Stimulated activated CD4-positive, alpha-beta T cell treated with anti-CD3 and anti-CD28 coated beads, TNF-alpha, amount 100 ng/mL, for 24 hours (primary cell): ENCODE measurements at places on chromosomes 2 and 18.
A peak's percentile ranks its signal among the peaks of the same experiment; 100 is the strongest.

GRCh38 chr18:452816-453215 lies 47.7 kb downstream of the COLEC12 start:
- DNase-seq: no peak

DNA sequence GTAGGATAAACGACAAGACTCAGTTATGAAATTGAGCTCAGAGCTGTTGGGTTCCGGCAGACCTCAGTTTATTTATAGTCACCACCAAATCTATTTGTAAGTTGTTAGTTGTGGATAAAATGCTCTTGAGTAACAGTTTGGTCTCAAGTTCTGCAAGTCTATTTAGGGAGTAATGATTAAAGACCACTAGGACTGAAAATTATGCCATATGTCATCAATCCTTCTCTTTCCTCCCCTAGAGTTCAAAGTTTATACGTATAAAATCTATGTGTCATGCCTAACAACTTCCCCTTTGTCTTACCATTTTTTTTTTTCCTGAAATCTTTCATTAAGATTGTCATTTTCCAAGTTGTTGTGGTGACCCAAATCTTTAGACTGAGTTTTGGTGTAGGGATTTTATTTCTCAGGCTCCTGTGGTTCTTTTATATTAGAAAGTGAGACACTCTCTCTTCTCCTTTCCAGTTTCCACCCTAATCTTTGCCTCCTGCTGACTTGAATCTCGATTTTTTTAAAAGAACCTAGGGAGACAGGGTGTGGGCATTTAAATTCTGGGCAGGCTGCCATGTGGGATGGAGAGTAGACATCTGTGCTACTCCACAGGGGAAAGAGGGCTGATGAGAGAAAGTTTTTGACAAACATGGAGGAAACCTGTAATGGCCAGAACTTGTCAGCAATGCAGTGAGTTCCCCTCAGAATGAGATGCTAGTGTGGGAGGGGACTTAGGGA lies 51.0 kb downstream of the LAMA3 start:
- DNase-seq: no peak

DNA sequence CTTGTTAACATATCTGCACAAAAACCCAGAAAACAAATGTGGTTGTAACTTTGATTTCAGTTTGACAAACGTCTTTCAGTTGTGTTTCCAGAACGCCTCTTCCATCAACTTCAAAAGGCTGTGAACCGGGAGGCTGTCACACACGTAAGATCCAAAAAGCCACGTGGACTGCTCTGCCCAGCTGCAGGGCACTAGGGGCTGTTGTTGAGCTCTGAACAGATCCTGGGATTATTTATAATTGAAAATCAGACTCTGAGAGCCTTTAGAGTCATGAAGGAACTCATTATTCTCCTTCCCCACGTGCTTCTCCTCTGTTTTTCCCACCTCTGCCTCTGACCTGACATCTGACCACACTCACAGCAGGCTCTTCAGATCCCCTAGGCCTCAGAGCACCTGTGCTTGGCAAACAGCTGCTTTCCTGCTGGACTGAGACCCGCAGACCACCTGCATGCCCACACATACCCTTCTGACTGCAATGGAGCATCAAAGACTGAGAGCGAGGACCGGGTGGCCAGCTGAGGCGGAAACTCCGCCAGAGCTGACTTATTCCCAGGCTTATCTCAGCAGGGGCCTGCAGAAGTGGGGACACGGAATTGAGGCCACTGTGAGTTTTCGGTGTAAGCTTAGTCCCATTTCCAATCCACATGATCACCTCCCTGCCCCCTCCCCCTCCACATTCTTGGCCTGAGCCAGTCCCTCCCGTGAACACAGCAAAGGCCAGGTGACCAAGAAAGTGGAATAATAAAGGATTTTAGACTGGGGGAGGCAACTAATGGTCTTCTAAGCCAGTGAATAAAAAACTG lies 114.8 kb downstream of the ATL2 start:
- DNase-seq: peak; percentile 40

- DNase-seq: no peak
Measured at GRCh38 chr2:102289129-102289528, 22.2 kb upstream of the IL1RL1 start.

- no peak for DNase-seq
Measured at GRCh38 chr2:62692225-62692624, 13.3 kb upstream of the EHBP1 start.

DNA sequence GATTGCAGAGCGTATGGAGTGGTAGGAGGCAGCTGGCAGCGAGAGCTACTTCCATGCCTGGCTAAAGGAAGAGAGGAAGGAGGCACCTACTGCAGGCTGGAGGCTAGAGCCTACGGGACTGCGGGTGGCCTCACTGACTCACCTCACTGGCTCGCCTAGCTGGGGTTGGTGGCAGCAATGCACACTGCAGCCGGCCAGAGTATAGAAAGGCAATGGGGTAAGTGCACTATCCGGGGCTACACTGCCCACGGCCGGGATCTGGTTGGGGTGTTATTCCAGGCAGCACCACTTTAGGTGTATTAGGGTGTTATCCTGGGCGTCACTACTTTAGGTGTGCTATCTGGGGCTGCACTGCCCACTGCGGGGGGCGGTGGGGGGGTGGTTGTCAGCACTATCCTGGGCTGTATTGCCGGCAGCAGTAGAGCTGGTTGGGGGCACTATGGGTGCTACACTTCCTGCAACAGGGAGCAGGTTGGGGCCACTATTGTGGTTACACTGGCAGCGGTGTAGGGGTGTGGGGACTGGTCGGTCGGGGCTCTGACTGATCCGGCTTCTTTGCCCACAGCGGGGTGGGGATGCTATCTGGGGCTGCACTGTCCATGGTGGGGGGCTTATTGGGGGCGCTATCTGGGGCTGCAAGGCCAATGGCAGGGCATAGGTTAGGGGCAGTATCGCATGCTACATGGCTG lies 33.3 kb upstream of the ANKRD62 start:
- DNase-seq: no peak

DNA sequence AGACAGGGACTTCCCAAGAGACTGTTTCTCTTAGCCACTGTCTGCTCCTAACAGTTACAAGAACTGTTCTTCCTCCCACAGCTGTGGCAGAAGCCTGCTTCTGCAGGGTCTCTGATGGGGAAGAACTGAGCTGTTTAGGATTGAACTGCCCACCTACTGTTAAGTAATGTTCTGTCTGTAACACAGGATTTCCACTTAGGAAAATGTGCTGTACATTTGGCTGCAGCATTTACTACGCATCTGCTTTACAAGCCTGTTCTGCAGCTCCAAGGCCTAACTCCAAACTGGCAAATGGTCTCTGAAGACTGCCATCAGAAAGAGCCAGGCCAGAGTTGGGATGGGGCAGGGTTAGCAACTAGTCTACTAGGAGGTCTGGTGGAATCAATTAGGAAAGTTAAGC lies 87.8 kb upstream of the UPP2 start:
- DNase-seq: no peak

- no peak for DNase-seq
Measured at GRCh38 chr2:44943693-44944101, 2.2 kb downstream of the SIX3 start.

DNA sequence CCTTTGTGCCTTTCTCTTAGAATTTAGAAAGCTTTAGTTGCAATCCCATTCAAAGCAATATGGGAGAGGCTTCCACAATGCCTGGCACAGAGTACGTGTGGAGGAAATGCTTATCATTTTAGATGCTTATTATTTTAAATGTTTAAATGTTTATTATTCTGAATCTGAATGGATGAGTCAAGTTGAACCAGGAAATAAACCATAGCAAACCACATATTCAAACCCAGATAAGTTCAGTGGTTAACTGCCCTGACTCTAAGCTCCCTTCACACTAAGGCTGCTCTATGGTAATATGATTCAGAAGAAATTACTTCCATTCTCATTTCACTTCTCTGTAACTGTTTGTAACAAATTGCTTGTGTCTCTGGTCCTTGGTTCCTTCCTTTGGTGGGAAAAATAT lies 5.2 kb upstream of the PPP4R1 start:
- no peak for DNase-seq
